ENCODE measurements at places on chromosomes 2 and 18.

- no peak for DNase-seq
These were observed at the start of gene CHRND for GRCh38 chr2:232525791-232526371. Gene CHRND, plus strand, starts transcription at chr2:232526160. Its CDS starts 56 bp downstream, at chr2:232526216.

DNA sequence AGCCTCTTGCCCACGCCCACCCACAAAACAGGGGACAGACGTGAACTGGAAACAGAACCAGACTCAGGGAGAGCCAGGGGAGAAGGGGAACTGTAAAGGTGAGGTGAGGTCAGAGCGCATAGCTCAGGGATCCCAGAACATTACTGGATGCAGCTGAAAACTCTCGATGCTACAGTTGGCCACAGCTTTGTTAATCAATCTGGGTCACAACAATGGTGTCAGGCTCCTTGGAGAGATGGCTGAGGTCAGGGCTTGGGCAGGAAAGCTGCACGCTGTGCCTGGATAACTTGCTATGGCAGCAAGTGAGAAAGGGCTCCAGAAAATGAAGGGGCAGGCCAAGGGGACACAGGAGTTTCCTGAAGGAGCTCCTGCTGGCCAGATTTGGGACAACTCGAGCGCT lies 263.3 kb downstream of the TFCP2L1 start:
- DNase-seq = no peak

DNA sequence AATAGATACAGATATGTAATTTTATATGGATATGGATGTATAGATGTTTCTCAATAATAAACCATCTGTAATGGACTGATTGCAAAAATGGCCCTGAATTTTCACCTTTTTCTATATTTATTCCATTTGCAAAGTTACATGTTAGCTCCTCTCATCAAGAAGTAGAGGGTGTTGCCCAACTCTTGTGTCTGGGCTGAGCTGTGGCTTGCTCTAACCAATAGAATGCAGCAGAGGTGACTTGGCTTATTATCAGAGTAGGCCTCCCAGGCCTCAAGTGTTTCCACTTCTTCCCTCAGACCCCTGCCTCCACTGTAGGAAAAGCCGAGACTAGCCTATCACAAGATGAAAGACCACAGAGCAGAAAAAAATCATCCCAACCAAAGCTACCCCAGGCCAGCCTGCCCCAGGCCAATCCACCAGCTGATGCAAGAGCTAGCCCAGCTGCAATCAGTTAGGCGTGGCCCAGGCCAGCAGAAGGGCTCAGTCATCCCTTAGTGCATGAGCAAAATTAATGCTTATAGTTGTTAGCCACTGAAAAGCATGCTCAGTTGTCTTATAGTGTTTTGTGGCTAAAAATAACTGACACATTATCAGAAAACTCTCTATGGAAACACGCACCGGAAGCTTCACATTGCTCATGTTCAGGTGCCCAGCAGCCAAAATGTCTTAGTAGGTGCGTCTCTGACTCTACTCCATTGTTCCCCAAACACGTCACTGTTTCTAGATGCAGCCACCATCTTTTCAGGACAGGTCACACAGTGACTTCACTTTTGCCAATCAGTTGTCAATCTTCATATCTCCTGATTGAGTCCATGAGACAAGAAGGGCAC lies 464.0 kb downstream of the FBXO15 start:
- DNase-seq = no peak

DNA sequence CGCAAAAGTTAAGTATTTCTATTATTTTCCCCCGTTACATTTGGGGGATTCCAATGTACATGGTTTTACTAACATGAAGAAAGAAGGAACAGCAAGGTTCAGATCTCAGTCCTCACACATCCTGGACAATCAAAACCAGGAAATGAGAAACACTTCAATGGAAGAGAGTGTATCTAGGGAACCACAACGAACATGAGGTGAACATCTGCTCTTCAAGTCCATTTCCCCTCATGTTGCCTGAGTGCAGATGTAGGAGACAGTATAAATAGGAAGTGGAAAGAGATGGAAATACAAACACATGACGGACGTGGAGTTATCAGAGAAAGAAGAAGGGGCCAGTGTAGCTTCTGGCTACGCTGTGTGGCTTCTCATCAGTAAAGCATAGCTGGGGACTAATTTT lies 52.6 kb downstream of the CHN1 start:
- no peak for DNase-seq

- DNase-seq = no peak
These were observed 257.7 kb downstream of the CDCA7 start for GRCh38 chr2:173612354-173612753.

DNA sequence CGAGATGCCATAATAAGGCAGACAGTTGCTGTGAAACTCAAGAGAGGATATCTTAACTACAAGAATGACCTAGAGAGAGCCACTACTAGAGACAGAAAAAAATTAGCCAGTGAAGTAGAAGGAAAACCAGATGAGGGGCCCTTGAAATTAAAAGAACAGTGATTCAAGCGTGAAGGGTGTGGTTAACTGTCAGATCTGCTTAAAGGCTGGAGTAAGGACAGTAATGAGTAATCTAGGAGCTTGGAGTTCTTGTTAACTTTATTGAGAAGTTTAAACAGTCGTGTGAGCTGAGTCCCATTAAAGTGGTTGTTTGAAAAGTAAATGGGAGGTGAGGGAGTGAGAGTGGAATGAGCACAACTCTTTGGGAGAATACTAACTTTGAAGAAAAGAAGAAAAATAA lies 21.3 kb downstream of the PIGN start:
- no peak for DNase-seq

DNA sequence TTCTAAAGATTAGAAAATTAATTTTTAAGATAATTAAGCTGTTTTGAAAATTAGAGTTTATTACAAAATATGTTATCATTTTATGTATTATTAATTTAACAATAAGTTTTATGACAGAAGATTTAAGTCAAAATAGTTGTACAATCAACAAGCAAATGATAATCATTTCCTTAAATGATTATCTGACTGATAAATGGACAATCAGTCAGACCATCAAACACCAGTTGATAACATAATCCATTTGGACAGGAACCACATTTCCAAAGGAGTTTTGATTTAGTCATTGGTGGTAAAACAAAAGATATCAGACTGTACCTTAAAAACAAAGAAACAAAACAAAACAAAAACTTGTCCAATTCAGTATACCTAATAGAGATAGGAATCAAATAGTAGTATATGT lies 1.9 kb downstream of the TFPI start:
- DNase-seq = no peak

DNA sequence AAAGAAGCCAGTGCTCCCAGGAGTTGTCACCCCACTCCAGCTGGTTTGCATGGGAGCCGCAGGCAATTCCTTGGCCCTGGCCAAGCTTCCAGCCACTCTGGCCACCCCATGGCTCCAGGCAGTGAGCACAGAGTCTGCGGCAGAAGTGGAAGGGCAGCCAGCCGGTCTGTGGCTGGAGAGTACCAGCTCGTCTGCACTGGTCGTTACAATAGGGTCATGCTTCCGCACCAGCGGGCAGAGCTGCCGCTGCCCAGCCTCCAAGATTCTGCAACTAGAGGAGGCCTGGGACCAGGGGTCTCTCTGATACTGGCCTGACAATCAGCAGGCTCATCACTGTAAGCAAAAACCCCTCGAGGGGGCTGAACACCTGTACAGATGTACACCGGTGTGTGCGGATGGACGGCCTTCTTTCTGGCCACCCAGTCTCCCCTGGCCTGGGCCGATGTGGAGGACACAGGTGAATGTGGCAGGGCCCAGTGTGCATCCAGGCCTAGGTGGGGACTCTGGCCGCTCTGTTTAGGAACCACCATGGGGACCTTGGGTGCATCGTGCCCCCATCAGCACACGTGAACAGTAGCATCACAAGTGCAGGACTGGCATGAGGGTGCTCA lies 51.9 kb upstream of the ODC1 start:
- no peak for DNase-seq

GRCh38 chr2:237774811-237775553 lies 23.6 kb upstream of the RBM44 start:
- DNase-seq = no peak
